ENCODE measurements at places on chromosomes 13 and 19.
A peak's percentile ranks its signal among the peaks of the same experiment; 100 is the strongest.

DNA sequence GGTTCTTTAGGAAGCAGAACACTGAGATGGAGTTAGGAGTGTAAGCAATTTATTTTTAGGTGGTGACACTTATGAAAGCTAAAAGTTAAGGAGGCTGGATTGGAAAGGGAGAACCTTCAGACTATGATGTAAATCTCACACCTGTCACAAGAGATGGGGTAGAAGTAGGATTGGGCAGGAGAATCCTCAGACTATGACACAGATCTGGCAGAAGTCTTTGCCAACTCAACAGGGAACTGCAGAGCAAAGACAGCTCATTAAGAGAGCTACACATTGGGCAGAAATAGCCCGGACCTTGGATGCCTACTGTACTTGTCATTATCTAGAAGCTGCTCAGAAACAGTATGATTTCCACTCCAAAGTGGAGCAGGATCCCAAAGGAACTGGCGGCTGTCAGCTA, 134.4 kb downstream of the DNAJC15 start:
- DNase-seq = no peak

DNA sequence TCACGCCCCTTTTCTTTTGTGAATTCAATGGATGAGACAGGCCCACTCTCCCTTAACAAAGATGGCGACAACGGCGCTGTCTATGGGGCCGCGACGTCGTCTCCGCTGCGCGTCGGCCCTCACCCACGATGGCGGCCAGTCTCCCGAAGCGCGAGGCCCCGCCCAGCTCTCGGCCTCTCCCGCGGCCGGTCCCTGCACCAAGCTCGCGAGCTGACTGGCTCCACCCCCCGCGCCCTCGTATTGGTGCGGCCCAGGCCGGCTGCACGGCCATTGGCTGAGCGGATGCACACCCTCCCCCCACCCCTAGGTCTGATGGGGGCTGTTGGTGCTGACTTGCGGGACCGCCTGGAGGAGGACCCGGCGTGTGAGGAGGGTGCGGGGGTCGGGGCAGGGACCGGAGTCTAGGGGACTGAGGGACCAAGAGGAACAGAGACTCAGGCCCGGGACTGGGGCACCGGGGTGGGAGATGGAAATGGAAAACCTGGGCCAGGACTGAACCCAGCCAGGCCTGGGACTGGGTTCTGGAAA, 4.8 kb downstream of the SPHK2 start:
- DNase-seq = no peak

- DNase-seq = no peak
Observed at GRCh38 chr19:49496574-49497008, 357 bp downstream of the RPS11 start.

DNA sequence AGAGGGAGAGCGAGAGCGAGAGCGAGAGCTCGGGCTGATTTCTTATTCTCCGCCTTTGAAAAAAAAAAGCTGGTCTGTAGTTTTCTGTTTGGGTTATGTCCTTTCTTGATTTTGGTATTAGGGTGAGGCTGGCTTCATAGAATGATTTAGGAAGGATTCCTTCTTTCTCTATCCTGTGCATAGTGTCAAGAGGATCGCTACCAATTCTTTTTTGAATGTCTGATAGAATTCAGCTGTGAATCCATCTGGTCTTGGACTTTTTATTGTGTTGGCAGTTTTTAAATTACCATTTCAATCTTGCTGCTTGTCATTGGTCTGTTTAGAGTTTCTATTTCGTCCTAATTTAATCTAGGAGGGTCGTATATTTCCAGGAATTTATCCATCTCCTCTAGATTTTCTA, 1414.6 kb upstream of the MIR17HG start:
- DNase-seq = no peak

DNA sequence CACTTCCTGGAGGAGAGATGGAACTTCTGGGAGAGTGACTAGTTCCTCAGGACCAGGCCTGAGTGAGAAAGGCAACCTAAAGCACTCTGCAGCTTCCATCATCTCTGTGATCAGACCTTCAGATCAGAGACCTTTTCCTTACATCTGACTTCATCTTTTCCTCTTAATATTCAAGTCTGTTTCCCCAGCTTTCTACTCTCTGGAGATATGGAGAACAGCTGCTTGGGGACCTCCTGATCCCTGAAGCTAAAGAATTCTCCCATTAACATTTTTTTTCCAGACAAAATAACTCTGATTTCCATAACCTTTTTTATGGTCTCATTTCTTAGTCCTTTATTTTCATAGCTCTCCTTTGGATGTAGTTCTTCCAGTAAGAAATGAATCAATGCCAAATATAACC, 133.4 kb upstream of the FNDC3A start:
- DNase-seq = no peak

GRCh38 chr19:5472286-5472685, 17.1 kb downstream of the ZNRF4 start:
- DNase-seq = no peak

DNA sequence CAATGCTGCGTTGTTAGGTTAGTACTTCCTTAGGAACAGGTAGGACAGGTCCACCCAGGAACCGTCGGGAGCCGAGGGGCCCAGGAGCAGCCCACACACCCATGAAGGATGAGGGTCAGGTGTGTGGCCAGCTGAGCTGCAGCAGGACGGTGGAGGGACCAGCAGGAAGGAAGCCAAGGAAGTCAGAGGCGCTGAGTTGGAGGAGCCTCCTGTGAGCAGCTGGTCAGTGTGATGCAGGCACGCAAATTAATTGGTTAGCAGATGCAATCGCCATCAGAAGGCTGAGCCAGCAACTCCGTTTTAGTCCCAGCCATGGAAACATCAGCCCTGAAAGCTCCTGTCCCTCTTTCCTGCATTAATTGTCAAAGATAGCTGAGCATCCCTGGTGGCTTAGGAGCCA, 114.9 kb upstream of the SOX1 start:
- peak; percentile 62 for DNase-seq

DNA sequence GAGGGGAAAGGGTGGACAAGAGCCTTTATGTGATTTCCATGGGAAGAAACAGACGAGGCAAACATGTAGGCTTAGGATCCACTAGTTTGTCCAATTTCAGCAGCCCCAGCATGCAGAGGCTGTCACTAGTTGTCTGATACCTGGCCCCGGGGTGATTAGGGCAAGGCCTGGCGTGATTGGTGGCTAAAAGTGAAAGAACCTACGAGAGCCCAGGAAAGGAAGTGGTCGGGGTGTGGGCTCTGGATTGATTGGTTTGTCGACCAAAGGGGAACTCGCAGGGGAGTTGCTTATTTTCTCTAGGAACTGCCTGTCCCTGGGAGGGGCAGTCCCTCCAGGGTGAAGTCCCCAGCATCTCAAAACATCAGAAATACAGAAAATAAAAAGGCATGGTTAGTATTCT, 64.2 kb upstream of the UQCRFS1 start:
- DNase-seq = no peak

DNA sequence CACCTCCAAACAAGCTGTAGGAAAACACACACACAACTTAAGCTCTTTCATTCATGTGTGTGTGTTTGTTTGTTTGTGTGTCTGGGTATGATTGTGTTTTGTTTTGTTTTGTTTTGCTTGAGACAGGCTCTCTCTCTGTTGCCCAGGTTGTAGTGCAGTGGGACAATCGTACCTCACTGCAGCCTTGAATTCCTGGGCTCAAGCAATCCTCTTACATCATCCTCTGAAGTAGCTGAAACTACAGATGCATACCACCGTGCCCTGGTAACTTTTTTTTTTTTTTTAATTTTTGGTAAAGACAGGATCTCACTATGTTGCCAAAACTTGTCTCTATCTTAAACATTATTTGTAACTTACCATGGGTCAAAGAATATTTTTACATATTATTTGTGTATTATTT, 431.7 kb downstream of the SLITRK1 start:
- DNase-seq = no peak

DNA sequence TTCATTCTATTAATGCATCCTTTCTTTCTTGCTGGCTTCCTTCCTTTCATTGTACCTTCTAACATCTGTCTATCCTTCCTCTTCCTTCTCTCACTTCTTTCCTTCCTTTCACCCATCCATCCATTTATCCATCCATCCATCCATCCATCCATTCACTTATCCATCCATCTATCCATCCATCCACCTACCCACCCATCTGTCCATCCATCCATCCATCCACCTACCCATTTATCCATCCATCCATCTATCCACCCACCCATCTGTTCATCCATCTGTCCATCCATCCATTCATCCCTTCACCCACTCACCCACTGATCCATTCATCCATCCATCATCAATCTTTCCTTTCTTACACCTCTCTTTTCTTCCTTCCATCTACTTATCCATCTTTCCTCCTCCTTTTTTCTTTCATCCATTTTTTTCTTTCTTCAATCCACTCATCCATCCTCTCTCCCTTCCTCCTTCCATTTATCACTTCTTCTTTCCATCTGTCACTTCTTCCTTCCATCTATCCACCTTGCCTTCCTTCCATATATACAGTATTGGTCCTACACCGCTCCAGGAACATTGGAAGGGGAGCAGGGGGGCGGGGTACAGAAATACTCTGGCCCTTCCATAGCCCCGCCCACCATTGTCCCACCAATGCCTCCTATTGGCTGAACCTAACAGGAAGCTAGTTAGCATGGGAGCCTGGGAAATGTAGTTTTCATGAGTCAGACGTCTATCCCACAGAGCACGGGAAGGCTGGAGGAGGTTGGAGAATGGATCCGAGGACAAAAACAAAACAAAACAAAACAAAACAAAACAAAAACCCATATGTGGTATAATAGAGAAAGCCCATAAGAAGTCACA, 45.9 kb downstream of the MBD3L1 start:
- DNase-seq = no peak

GRCh38 chr19:45474606-45475521, 7.1 kb downstream of the FOSB start:
- no peak for DNase-seq

DNA sequence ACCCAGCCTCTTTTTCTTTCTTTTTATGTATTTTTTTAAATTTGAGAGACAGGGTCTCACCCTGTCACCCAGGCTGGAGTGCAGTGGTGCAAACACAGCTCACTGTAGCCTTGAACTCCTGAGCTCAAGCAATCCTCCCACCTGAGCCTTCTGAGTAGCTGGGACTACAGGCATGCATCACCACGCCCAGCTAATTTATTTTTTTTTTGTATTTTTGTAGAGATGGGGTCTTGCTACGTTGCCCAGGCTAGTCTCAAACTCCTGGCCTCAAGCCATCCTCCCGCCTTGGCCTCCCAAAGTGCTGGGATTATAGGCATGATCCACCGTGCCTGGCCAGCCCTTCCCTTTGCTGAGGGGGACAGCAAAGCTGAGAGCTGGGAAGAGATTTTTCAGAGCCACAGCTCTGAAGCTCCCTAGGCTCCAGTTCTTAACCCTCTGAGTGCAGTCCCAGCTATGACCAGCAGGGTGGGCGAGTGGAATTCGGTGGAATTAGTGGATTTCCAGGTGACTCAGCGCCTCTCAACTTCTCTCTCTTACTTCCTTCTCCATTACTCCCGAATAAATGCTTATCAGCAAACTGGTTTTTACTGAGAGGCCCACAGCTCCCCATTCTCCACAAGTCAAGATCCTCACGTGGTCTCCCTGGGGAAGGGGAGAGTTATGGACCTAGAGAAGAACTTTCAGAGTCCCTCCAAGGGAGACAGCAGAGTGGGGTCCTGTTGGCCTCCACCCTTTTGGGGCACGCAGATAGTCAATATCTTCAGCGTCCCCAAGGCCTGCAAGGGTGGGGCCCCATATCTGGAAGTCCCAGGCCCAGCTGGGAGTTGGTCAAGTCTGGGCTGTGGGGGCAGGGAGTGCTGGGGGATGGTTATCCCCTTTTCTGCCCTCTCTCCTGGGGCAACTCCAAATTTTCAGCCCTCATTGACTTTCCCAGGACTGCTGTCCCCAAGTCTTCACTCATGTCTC, 1.2 kb downstream of the BLVRB start:
- no peak for DNase-seq

GRCh38 chr13:27353166-27353583, 71.2 kb upstream of the GTF3A start:
- no peak for DNase-seq

- DNase-seq = no peak
Observed at GRCh38 chr13:41995336-41995735, 34.4 kb upstream of the VWA8 start.

DNA sequence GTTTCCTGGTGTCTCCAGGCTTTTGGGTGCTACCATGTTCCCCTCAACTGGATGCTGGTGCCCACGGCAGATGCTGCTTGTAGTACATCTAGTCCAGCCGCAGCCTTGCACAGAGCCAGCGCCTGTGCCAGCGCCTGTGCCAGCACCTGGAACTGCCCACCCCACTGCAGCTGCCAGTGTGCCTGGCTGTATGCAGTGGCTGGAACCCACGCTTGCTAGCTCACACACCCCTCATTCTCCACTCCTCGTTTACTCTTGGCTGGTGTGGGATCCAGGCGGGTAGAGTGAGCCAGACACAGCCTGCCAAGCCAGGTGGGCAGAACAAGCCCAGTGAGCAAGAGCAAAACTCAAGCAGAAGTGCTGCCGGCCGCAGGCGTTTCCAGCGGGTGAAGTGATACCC, 428.6 kb downstream of the SLITRK1 start:
- no peak for DNase-seq

GRCh38 chr19:34375598-34375997, 10.6 kb downstream of the GPI start:
- no peak for DNase-seq

GRCh38 chr19:10642473-10643171, 11.5 kb upstream of the ILF3 start:
- DNase-seq = no peak

DNA sequence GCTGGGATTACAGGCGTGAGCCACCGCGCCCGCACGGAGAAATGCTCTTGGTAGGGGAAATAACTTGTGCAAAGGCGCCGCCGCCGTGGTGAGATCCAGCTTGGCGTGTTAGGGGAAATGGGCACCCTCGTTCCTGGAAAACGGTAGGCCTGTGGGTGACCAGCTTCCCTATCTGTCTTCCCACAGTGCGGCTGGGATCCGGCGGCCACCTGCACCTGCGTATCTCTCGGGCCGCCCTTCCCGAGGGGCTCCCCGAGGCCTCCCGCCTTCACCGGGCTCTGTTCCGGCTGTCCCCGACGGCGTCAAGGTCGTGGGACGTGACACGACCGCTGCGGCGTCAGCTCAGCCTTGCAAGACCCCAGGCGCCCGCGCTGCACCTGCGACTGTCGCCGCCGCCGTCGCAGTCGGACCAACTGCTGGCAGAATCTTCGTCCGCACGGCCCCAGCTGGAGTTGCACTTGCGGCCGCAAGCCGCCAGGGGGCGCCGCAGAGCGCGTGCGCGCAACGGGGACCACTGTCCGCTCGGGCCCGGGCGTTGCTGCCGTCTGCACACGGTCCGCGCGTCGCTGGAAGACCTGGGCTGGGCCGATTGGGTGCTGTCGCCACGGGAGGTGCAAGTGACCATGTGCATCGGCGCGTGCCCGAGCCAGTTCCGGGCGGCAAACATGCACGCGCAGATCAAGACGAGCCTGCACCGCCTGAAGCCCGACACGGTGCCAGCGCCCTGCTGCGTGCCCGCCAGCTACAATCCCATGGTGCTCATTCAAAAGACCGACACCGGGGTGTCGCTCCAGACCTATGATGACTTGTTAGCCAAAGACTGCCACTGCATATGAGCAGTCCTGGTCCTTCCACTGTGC, 2.4 kb downstream of the GDF15 start:
- DNase-seq = no peak

- no peak for DNase-seq
Observed at GRCh38 chr19:49894879-49895565, 1.7 kb downstream of the IL4I1 start.
